Activated T-cell treated with anti-CD3 and anti-CD28 coated beads for 4 hours (primary cell): ENCODE measurements at places on chromosomes 1 and 21.

DNA sequence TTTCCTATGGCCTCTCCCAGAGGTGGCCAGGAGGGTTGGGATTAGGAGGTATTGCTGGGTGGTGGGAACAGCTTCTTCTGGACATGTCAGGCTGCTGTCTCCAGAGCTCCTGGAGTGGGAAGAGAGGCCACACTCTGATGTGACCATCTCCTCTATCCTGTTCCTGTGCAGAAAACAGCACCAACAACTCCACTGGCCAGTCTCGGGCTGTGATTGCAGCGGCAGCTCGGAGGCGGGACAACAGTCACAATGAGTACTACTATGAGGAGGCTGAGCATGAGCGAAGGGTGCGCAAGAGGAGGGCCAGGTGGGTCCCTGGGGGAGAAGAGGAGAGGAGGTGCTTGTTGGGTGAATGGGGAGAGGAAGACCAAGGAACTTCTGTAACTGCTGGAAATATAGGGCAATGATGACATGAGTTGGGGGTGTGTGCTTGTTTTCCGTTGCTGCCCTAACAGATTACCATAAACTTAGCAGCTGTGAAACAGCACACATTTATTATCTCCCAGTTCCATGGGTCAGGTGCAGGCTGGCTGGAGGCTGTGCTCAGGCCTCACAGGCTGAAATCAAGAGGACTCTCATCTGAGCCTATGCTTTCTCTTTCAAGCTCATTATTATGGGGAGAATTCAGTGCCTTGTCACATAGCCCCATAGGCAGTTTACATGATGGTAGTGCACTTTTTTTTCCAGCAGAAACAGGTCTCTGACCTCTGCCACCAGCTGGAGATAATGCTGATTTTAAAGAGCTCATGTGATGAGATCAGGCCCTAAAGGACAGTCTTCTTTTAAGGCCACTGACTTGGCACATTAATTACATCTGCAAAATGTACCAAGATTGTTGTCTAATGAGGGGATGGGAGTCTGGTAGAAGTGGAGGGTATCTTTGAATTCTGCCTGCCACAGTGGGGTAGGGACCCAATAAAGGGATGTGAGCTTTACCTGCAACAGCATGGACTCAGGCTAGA is 20.8 kb downstream of the VANGL2 start:
- DNase-seq: no peak

- no peak for DNase-seq
These were observed 27.6 kb upstream of the KCNE2 start for GRCh38 chr21:34336245-34336644.

- no peak for DNase-seq
These were observed 26.6 kb downstream of the ARMH1 start for GRCh38 chr1:44701141-44701573.

DNA sequence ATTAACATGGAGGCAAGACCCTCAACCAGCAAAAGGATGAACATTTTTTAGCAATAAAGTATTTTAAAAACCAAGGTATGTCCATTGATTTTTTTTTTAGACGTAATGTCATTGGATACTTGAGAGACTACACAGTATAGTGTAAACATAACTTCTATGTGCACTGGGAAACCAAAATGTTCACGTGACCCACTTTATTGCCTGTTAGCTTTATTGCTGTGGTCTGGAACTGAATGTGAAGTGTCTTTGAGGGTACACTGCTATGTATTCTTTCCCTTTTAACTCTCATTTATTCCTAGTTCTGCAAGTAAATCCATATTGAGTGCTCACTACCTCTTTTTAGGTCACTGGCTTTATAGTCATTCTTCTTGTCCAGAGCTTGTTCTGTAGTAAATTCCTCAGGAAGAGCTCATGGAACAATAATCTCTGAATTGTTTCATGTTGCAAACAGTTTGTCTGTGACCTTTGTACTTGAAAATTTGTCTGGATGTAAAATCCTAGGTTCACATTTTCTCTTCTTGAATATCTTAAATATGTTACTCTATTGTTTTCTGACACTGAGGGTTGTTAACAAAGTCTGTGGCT is 20.6 kb downstream of the ABCD3 start:
- DNase-seq: no peak
